ENCODE measurements at places on chromosomes 7 and 10. TPM values are rescaled to one million over a fixed set of nuclear protein-coding genes. Genes with fewer than 3 reads are reported as not detected.

The PODXL gene
- total RNA-seq = 38.4 TPM

The NKX2-3 gene
- total RNA-seq = not detected

The UBE2D4 gene
- 6.8 TPM for total RNA-seq

The GRM8 gene
- total RNA-seq = 1.6 TPM

The VWA2 gene
- 0.09 TPM for total RNA-seq

The ATOH7 gene
- 0.93 TPM for total RNA-seq

The NKX6-2 gene
- total RNA-seq = not detected

The CHST15 gene
- total RNA-seq = 0.59 TPM

The TSPAN12 gene
- 17.3 TPM for total RNA-seq

The LRRC17 gene
- total RNA-seq = 4.3 TPM

The IGFBP1 gene
- total RNA-seq = 0.69 TPM

The ERVW-1 gene
- total RNA-seq = not detected

The ADCY1 gene
- total RNA-seq = 7.4 TPM

The AHCYL2 gene
- total RNA-seq = 36.1 TPM

The MMRN2 gene
- 0.28 TPM for total RNA-seq

The SSC4D gene
- 0.43 TPM for total RNA-seq

The FAM237B gene
- not detected for total RNA-seq

The PLA2G12B gene
- 0.12 TPM for total RNA-seq

The BTBD16 gene
- not detected for total RNA-seq

The SPDYE2B gene
- total RNA-seq = not detected

The RET gene
- 2.7 TPM for total RNA-seq

The DHX32 gene
- total RNA-seq = 59.4 TPM

The ACTR3C gene
- total RNA-seq = not detected

The ADIRF gene
- total RNA-seq = not detected

The OR6B1 gene
- total RNA-seq = not detected

The WDR86 gene
- total RNA-seq = 33.0 TPM

The MYPN gene
- total RNA-seq = not detected

The SEC61G gene
- 516 TPM for total RNA-seq

The POM121 gene
- 5.8 TPM for total RNA-seq

The SPDYE11 gene
- total RNA-seq = not detected

The KMT2E gene
- total RNA-seq = 124 TPM

The IGF2BP3 gene
- total RNA-seq = 242 TPM

The EN2 gene
- not detected for total RNA-seq

The NUP42 gene
- total RNA-seq = 67.7 TPM

The GTPBP4 gene
- total RNA-seq = 53.4 TPM

The SAMD9 gene
- total RNA-seq = not detected

The SPAM1 gene
- total RNA-seq = not detected

The LIPA gene
- 18.9 TPM for total RNA-seq

The GPR85 gene
- 1.2 TPM for total RNA-seq

The POR gene
- total RNA-seq = 61.0 TPM

The PDZD7 gene
- 0.25 TPM for total RNA-seq

The MKI67 gene
- total RNA-seq = 71.3 TPM

The CADPS2 gene
- total RNA-seq = 13.2 TPM

The AKR1C1 gene
- 3.7 TPM for total RNA-seq

The PNLIP gene
- total RNA-seq = not detected

The POLR2J2 gene
- total RNA-seq = 2.6 TPM

The ZWINT gene
- 104 TPM for total RNA-seq

The AGR2 gene
- not detected for total RNA-seq

The ITGA8 gene
- 0.15 TPM for total RNA-seq

The PDE6C gene
- not detected for total RNA-seq

The SOSTDC1 gene
- 1.9 TPM for total RNA-seq

The TMEM270 gene
- not detected for total RNA-seq

The GNAT3 gene
- total RNA-seq = not detected

The FOXI2 gene
- total RNA-seq = not detected

The TUBAL3 gene
- not detected for total RNA-seq

The FAM24B gene
- not detected for total RNA-seq

The HACD1 gene
- total RNA-seq = 1.9 TPM

The MXI1 gene
- total RNA-seq = 23.5 TPM

The SLC26A5 gene
- not detected for total RNA-seq
